Activated CD8-positive, alpha-beta memory T cell treated with anti-CD3 and anti-CD28 coated beads for 4 hours (primary cell): ENCODE measurements at places on chromosomes 12 and 14.

DNA sequence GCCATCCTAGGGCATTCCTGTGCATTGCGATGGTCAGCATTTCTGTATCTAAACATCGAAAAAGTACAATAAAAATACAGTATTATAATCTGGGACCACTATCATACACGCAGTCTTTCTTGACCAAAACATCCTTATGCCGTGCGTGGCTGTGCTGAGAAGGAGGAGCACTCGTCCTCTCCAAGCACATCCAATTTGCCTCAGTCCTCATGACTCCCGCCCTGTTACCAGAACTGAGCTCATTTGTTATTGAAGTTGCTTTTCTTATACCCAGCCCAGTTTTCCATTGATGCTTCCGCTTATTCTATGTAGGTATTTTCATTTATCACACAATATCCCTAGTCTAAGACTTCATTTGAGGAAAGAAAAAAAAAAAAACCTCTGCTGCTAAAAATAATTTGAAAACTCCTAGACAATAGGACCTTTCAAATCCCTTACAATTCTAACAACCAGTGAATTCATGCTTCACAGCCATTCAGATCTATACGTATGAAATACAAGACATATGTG, 236.9 kb upstream of the PLEKHG7 start:
- no peak for DNase-seq

- no peak for DNase-seq
Measured at GRCh38 chr12:124347335-124347734, 52.4 kb downstream of the RFLNA start.

DNA sequence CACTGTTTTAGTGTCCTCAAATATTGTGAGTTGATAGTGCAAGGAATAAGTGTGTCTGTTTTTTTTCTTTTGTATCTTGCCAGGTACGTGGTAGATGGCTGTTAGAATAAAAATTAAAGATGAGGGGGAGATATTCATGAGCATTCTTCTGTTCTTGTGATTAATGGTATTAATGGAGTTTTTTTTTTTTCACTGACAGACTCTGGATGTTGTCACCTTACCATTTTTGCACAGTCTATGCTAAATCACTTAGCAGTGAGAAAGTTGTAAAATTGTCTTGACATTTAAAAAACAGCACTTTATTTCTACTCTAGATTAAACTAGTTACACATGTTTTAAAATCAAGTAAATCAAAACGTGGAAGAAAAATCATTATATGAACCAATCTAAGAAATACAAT, 204.3 kb downstream of the MDGA2 start:
- DNase-seq = no peak

DNA sequence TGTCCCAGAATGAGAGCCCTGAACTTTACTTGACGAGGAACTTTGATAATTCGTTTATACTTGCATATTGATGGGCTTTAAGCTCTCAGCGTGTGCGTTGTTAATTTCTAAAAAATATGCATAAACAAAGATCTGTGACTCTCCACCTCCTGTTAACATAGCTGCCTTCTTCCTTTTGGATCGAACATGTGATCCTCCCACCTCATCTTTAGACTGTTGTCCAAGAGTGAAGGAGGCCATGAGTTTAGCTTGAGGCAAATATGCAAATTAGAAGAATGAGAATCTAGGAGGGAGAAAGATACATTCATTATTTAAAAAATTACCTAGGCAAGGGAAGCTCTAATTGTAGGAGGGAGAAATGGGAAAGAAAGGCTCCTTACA, 617 bp downstream of the TTC8 start:
- DNase-seq = no peak
